Astrocyte of the hippocampus (primary cell): ENCODE measurements at places on chromosomes 11 and 22.

DNA sequence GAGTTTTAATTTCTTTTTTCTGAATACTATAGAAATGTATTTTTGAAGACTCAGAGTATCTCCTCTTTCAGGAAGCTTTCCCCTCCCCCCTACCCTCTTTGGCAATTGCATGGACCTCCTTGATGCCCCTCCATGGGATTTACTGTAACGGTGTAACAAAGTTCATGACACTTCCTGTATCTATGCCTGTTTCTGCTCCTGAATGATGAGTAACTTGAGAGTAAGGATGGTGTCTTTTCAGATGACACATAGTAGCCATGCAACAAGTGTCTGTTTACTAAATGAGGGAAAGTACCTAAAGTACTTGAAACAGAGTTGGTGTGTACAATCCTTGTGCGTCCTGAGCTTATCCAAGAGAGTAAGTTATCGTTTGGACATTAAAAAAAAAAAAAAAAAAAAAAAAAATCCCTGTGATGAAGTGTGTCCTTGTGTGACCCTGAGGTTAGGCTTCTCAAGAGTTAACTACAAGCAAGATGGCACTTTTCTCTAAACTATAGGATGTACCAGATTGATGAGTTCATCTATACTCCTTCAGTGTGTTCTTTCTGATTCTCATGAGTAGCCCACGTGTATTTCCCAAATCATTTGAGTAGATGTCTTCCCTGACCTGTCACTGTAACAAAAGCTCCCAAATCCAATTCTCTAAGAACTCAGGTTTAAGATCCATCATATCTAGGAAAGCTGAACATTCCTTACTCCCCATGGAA lies 7.4 kb downstream of the ETS1 start:
- no peak for DNase-seq

DNA sequence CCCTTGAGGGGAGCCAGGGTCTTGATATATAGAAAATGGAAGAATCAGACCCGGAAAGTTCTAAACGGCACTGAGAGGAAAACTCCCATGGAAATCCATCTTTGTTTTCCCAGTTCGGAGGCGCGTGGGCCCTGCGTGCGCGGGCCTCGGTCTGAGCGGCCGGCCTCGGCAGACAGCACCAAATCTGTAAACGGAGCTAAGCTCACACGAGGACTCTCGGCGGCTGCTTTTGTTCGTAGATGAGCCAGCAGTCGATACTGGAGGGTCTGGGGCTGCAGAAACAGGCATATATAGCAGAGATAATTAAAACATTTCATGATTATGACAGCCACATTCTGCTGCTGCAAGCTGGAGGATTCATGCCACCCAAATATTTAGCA lies 68.5 kb upstream of the PPARA start:
- peak; percentile 64 for DNase-seq

DNA sequence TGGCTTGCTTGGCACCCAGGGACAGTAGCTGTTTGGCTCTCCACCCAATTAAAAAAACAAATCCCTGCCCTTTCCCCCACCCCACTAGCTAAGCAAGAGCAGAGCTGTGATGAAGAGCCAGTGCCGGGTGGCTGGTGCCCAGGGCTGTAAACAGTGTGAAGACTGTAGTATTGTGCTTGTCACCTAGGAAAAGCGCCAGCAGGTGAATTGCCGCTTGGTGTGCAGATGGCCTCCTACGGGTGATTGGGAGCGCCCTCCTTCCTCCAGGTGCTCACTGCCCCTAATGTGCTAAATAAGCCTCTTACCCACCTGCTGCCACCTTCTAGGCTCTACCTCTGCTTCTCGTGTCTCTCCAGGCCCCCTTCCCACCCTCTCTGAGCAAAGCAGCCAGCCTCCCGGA lies 18.4 kb upstream of the RAPSN start:
- no peak for DNase-seq

DNA sequence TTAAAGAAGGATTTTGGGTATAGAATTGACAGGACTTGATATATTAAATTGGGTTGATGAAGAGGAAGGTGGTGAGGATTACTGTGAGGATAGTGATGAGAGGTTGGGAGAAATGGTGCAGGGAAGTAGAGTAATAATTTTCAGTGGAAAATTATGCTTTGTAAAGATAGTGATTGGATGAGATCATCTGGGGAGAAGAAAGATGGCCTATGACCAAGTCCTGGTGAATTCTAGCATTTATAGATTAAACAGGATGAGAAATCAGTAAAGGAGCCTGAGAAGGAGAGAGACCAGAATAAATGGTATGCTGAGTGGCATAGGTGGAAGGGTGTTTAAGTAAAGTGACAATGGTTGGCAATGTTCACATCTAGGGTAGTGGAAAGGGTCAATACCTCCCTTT lies 15.0 kb downstream of the IPO7 start:
- DNase-seq = peak; percentile 8

GRCh38 chr22:27538666-27539065 lies 262.9 kb downstream of the MN1 start:
- no peak for DNase-seq

DNA sequence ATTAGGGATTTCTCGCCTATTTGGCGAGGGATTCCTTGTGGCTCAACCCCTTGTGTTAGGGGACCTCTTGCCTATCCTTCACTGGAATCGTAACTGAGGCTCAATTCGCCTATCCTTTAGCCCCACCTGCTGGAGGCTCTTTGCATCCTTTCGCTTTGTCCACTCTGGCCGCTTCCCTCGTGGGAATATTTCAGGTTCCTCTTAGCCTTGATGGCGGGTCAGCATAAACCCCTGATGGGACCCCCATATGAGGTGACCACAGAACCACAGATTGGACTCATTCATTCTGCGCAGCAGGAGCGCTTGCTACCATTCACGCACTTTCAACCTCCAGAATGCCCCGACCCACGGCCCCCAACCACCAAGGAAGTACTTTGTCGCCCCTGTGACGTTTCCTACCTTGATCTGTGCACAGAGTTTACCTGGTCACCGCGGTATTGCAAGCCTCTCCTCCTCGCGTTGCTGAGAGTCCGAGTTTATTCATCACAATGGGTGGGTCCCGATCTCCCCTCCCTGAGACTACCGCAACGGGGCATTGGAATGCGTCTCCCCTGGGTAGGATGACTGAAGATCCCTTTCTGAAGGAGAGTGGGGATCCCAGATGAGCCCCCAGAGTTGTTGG lies at the start of gene OR52N2:
OR52N2 (plus strand) TSS at position 425 of the 622 bp plus-strand sequence. CDS start 11,412 bp downstream, outside the sequence.
- DNase-seq = peak; percentile 83
